Omental fat pad (tissue), 4 donors: ENCODE measurements at places on chromosomes 1 and 21. TPM values are rescaled to one million over a fixed set of nuclear protein-coding genes. Genes with fewer than 3 reads are reported as not detected.

DNA sequence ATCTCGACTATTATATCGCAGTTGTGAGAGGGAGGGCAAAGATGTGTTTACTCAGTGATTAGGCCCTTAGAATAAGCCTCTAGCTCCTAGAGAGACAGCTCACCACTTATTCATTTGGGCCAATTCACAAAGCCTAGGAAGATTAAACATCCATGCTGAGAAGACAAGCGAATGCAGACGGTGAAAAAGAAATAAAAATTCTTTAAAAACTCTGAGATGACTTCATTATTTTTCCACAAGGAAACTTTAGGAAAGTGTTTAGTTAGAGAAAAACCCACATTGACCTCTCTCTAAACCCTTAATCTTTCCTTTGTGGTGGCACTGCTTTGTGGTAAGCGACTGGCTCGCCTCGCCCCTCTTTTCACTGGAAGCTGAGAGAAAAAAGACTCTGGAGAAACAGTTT lies 146.8 kb upstream of the DMRTA2 start:
- no peak for DNase-seq

The GJB3 gene
- total RNA-seq: not detected

The DDI2 gene
- total RNA-seq: 53.8 TPM

- no peak for DNase-seq
Observed at GRCh38 chr1:40394491-40395172, 21.1 kb downstream of the SMAP2 start.

DNA sequence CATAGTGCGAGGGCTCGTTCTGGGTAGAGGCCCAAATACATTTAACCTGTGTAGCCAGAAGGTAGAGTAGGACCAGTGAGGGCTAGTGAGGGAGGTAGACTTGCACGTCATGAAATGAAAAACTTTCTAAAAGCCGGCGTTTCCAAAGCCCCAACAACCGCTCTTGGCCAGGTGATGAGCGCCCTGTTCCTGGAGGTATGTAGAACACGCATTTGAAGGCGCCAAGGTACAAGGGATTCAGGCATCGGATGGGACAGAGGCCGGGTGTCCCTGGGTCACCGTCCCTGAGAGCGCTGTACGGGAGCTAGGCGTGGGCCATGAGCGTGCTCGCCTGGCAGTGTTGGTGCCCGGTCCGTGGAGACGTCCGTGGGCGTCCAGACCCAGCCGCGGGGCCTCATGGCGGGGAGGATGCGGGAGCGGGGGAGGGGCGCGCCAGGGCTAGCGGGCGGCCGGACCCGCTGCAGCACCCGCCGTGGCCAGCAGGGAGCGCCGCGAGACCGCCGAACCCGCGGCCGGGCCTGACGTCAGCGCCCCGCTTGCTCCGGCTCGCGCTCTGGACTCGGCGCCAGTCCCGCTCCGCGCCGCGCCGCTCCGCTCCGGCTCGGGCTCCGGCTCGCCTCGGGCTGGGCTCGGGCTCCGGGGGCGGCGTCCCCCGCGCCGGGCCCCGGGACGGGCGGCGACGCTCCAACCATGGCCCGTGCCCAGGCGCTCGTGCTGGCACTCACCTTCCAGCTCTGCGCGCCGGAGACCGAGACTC lies at the start of gene PTPRU:
Gene PTPRU, plus strand, starts transcription at position 568 of the 757 bp plus-strand sequence. Its CDS starts 123 bp downstream, at position 691.
- peak; percentile 57 for DNase-seq

DNA sequence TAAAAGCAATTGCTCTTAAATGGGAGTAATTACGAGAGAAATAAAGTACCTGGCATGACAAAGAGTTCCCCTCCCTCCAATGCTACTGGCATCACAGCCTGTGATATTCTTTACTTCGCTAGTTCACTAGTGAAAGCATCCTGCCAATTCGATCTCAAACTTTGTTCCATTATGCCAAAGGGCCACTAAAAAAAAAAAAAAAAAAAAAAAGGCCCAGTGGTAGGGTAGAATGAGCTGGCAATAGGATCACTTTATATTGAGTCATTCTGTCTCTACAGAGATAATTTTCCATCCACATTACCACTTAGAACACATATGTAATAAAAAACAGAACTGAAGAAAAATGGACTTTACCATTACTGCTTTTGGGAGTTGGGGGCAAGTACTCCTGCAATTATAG lies 11.2 kb downstream of the PUM1 start:
- DNase-seq: no peak

- DNase-seq: no peak
Observed at GRCh38 chr1:56074007-56074651, 505.2 kb downstream of the PLPP3 start.

The HLCS gene
- 17.5 TPM for total RNA-seq

DNA sequence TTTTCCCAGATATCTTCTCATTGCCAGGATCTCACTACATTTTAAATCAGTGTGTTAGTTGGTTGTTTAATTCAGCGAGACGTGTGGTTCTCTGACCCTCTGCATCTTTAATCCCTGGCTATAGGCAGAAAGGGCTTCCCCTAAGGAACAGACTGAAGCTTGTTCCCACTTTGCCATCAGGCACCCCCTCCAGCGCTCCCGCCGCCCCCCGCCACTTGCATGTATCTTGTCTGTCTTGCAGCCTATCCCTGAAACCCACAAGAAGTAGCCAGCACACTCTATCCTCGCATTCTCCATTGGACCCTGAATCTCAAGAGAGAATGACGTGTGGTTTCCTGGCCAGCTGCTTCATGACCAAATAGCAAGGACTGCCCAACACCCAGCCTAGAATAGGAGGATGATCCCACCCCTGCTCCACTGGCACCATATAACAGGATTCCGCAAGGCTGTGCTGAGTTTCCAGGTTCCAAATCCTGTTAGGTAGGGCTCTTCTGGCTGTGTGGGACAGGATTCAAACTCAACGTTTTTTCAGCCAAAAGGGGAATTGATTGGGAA lies 7.8 kb downstream of the CLDN19 start:
- DNase-seq: no peak

DNA sequence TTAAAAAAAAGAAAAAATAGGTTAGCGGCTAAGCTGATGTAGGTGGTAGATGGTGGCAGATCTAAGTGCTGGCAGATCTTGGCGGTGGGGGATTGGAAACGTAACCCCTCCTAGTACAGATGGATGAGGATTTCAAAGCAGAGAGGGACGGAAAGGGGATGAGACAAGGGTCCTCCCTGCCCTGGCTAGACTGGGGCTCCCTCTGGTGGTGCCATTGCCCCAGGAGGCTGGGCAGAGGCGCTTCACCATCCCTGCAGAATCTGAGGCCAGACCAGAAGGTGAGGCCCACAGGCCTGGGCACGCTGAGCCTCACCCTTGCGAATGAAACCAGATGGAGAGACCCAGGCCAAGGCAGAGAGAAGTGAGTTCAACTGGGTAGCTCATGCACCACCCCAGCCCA lies 7.0 kb upstream of the PLEKHA6 start:
- no peak for DNase-seq

- DNase-seq: no peak
Observed at GRCh38 chr1:72419229-72419628, 136.9 kb upstream of the NEGR1 start.

The FAM177B gene
- not detected for total RNA-seq

GRCh38 chr1:100921110-100921706 lies 25.3 kb downstream of the SLC30A7 start:
- no peak for DNase-seq

The FCRL5 gene
- 0.32 TPM for total RNA-seq

DNA sequence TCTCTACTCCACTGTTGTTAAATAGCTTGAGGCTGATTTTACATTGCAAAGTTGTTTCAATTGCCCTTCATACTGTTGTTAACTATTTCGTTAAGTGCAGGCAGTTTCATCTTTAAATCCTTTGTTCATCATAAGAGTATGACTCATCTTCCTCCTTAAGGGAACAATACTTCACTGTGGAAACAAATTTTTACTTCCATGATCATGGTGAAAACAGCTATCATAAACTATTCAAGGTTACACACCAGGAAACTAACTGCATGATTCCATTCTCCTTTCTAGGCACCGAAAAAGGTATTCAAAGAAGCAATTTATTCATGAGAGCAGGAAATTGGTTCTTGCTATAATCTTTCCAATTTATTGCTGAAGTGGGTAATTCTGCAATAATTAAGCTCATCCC lies 593.2 kb downstream of the LRRIQ3 start:
- DNase-seq: no peak

GRCh38 chr1:97158691-97159096 lies 437.1 kb downstream of the PTBP2 start:
- no peak for DNase-seq

GRCh38 chr1:59081181-59081580 lies 215.7 kb upstream of the FGGY start:
- no peak for DNase-seq

- no peak for DNase-seq
Observed at GRCh38 chr1:115224636-115225035, 113.4 kb downstream of the NGF start.

The CFHR1 gene
- not detected for total RNA-seq

GRCh38 chr1:17825273-17826164 lies 70.4 kb downstream of the ACTL8 start:
- DNase-seq: no peak

DNA sequence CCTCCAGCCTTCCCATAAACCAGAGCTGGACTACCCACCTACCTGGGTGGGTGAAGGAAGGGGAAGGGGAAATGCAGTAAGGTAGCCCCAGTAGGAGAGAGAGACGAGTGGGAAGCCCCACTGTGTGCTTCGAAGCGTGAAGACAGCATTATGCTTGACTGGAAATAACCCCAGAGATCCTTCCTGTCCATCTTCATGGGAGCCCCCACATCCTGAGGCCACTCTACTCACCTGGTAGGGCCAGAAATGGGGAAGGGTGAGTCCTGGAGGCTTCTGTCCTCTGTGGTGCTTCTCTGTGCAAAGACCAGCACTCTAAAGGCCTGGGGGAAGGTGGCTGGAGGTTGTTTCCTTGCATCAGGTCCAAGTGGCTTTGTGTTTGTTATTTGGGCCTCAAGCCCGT lies 10.0 kb upstream of the RASSF5 start:
- no peak for DNase-seq

DNA sequence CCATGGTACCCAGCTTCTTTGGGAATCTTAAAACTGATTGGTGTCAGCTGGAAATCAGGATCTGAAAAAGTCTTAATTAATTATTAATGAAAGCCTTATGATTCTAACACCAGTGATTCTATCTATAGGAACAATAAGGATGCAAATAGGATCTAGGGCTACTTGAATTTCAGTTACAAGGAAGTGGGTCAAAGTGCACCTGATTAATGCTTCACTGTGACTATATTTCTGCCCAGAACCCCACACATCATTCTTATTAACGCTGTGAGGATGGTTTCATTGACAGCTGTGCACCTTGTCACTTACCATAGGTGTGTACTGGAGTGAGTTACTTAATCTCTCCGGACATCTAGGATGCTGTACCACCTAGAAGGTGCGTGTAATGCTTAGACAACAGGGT lies 99.8 kb upstream of the ETV3 start:
- DNase-seq: no peak

GRCh38 chr21:28256837-28257236 lies 735.8 kb downstream of the LTN1 start:
- no peak for DNase-seq

DNA sequence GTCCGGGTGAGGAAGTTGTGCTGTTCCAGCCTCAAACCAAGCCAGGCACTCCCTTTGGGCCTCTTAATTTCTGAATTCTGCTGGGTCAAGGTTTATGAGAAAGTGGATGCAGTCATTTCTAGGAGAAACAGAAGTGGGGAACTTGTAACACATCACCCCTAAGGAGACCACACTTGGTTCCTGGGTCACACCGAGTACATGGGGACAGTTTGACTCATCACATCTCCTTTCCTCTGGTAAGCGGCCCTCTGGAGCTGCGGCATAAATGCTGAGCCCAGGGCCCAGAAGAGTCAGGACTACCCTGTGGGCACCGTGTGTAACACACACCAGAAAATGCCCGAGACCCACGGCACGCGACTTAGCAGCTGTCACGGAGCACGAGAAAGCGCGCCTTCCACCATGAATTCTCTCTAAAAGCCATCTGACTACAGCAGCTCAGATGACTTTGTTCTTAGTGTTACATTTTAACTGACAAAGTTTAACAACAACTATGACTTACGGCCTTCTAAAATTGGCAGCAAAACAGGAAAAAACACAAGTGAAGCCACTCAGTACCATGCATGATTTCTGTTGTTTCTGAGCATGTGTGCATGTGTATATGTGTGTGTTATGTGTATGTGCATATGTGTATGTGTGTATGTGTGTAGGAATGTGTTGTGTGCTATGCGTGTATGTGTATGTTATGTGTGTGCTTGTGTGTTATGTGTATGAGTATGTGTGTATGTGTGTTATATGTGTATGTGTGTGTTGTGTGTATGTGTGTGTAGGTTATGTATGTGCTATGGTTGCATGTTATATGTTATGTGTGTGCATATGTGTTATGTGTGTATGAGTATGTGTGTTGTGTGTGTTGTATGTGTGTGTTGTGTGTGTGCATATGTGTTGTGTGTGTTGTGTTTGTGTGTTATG lies 50.8 kb downstream of the TOMM20 start:
- DNase-seq: no peak

The KCNK2 gene
- total RNA-seq: 0.48 TPM

- DNase-seq: no peak
Observed at GRCh38 chr1:43879996-43880395, 53.6 kb upstream of the ARTN start.

- no peak for DNase-seq
Observed at GRCh38 chr1:204503913-204504519, 9.4 kb upstream of the PIK3C2B start.

- DNase-seq: no peak
Observed at GRCh38 chr21:30515681-30516080, 13.7 kb upstream of the KRTAP19-5 start.

- DNase-seq: no peak
Observed at GRCh38 chr1:63861052-63861691, 87.4 kb downstream of the ROR1 start.

DNA sequence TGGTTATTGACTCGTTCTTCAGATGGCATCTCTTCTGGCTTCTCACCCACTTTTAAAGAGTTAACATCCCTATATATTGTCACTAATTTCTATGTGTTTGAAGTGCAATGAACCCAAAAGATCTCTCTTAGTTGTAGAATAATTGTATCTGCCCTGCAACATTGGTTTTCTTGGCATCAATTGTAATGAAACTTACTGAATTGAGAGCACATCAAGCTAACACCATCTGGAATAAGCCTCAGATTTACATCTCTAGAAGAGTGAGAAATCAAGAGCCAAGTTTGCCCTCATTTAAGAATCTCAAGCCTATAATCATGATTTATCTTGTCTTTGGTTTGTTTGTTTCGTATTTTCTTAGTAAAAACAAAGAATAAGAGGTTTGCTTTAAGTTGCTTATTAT lies 372.6 kb upstream of the LRRC7 start:
- DNase-seq: no peak

The C1orf185 gene
- total RNA-seq: not detected

The EPHB2 gene
- 3.5 TPM for total RNA-seq

DNA sequence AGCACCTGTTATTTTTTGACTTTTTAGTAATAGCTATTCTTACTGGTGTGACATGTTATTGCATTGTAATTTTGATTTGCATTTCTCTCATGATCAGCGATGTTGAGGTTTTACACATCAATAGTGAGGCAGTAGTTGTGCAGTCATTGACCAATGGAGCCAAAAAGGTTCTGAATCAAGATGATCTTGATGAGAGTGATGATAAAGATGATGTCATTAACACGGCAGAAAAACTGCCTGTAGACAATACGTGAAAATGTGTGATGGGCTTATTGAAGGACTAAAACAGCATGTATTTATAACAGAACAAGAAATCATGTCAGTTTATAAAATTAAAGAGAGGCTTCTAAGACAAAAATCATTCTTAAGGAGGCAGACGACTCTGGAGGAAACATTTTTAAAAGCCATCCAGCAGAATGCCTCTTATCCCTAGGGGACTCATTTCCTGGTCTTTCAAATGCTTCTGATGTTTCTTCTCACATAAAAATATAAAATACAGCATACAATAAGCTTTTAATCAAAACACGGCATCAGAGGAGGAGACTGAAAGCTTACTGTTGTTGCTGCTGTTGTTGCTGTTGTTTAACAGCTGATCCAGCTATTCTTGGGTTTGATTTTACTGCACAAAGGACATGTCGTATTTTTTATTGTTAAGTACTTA lies 400.3 kb downstream of the LTN1 start:
- DNase-seq: no peak
